ENCODE measurements at places on chromosomes 1 and 21.

- DNase-seq, result no peak
Observed at GRCh38 chr1:153553830-153554541, 4.9 kb upstream of the S100A3 start.

DNA sequence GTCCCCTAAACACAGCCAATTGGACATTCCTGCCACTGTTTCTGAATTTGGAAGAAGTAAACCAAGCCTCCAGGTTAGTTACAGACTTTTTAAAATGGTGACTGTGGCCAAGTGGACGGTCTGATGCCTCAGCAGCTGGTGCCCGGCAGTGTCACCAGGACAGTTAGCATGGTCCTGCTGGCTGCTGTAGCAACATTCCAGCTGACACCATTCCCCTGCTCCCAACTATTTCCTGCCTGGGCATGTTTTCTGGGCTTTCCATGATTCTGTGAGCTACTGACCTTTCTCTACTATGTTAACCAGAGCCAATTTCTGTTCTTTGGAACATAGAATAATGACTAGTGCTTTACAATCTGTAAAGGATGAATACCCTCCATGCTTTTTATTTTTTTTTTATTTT, 95.0 kb downstream of the TLR5 start:
- DNase-seq, result no peak

DNA sequence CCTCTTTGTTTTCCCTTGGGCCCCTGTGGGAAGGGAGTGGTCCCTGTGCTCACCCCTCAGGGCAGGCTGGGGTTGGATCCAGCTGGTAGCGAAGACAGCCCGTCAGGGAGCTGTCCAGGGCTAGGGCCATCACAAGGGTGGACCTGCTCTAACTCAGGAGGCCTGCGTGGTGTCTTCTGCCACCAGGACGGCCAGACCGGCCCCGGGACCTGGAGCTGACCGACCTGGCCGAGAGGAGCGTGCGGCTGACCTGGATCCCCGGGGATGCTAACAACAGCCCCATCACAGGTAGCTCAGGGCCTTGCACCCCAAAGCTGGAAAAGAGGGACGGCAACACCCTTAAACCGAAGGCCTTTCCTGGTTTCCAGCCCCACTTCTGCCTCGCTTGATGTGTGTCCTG, 64.2 kb upstream of the CNTN2 start:
- no peak for DNase-seq

- no peak for DNase-seq
Observed at GRCh38 chr1:222106377-222106776, 364.5 kb upstream of the DUSP10 start.

- DNase-seq, result no peak
Observed at GRCh38 chr1:215394084-215394991, 172.8 kb upstream of the KCTD3 start.
